H1 (cell line): ENCODE measurements at places on chromosomes 12 and 14.

GRCh38 chr14:49193332-49194065 lies 392.7 kb downstream of the RPS29 start:
- no peak for DNase-seq

- no peak for DNase-seq
These were observed 199.5 kb downstream of the ANO6 start for GRCh38 chr12:45415393-45415817.

GRCh38 chr12:104426926-104427546 lies 29.7 kb upstream of the CHST11 start:
- DNase-seq, result no peak

DNA sequence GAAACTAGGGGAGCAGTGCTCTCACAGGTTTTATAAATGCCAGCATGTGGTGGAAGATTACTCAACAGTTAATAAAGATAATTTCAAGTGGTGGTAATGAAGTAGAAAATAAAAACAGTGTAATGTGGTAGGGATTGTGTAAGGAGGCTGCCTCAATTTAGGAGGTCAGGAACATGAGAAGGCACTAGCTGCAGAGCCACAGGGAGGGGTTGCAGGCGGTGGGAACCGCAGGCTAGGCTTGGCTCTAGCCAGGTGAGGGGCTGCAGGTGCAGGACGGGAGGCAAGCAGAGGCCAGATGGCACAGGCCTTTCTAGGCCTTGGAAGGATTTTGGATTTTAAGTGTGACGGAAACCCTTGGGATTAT lies 768 bp downstream of the METTL25 start:
- DNase-seq, result no peak

GRCh38 chr14:70525691-70526090 lies 9.1 kb downstream of the ADAM20 start:
- DNase-seq, result no peak

GRCh38 chr12:19461999-19462398 lies 22.7 kb downstream of the AEBP2 start:
- DNase-seq, result no peak

GRCh38 chr12:24979329-24979728 lies 30.4 kb upstream of the BCAT1 start:
- no peak for DNase-seq

- no peak for DNase-seq
These were observed 13.9 kb upstream of the EGLN3 start for GRCh38 chr14:33964599-33965317.
